ENCODE measurements at places on chromosomes 3 and 15.
A peak's percentile ranks its signal among the peaks of the same experiment; 100 is the strongest.

DNA sequence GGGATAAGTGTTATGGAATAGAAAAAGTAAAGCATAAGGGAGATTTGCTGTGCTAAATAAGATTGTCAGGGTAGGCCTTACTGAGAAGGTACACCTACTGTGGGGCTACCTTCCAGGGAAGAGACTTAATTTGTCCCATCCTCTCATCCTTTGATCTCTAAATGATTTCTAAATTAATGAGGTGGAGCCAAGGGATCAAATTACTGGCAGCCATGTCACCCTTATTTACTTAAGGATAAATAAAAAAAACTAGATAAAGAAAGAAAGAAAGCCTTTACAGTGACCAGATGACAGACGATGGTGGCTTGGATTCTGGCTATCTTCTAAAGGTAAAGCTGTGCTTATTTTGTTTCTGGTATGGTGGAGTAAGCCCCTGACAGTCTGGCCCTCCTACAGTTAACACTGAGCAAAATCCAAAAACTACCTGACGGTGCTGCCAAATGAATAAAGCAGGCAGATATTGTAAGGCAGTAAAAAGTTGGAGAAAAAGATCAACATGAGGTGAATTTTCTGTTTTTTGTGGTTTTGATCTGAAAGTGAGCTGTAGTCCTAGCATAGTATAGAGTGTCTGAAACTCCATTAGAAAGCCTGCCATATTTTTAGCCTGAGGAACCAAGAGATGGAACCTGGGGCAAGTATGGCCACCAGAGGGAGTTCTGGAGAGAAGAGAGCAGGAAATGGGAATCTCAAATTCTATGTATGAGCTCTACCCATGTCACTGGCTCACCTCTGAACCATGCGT, 285.1 kb upstream of the MANF start:
- peak; percentile 11 for DNase-seq

DNA sequence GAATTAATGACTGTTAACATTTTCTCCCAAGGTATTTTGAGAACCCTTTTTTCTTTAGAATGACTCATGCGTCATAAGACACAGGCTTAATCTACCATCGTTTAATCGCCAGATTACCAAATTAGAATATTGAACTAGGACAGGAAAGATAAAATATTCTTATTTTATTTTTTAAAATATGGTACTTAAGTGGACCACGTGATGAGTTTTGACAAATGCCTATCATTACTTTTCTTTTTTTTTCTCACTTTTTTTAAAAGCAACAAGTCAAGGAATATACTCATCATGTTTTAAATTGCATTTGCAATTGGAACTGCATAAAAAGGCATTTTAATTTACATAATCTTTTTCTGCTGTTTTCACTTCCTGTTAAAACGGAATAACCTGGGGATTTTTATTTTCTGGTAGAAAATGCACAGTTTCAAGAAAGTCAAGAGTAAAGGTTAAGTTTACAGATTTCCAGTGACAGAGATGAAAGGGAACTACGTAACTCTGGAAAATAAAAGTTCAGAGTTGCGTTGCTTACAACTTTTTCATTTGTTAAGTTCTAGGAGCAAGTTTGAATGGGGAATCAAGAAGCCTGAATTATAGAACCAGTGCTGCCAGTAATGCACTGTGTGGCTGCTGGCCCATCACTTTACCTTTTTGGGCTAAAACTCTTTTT, 23.6 kb downstream of the SIAH2 start:
- no peak for DNase-seq

- peak; percentile 87 for DNase-seq
These were observed 125.0 kb downstream of the ZNF280D start for GRCh38 chr15:56608140-56608778.

- no peak for DNase-seq
These were observed 2.7 kb downstream of the ZIC1 start for GRCh38 chr3:147411815-147412241.

DNA sequence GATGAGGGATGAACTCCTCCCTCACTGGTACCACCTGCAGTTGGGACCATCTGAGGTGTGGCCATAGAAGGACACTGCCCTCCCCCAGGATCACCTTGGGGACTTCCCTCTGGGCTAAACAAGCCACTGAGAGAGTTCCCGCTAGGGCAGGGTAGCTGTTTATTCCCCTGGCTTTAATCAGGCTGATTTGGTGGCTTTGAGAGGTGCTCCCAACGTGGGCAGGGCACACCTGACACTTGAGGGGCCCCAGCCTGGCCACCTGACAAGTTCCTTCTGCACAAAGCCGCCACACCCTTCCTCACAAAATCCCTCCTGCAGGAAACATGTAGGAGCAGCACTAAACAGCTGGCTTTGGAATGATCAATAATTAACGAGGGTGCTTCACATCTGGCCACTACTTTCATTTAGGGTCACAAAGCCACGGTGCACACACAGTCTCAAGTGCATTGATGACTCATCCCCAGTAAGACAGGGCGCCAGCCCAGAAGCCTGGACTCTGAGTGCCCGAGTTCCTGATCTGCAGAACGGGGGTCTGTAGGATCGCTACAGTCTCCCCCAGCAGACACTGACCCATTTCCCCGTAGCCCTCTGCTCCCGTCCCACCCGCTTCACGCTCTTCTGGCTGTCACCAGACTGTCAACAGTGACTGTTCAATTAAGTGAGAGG, 75.1 kb downstream of the ATP10A start:
- no peak for DNase-seq

DNA sequence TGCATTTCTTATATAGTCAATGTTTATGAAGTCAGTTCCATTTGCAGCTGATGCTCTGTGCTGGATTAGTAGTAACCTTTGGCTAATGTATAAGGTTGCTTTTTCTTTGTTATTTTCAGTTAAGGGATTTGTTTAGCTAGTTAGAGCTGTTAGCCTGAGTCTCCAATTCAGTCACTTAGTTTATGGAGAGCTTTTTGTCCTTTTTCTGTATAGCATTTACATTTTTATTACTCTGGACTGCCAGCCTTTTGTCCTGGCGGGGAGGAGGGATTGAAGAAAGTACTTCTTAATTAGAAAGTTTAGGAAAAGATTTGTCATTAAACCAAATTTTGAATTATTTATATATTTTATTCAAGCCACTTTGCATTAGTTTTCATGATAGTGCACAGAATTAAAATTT, 52.0 kb downstream of the DNAJC13 start:
- DNase-seq, result no peak

DNA sequence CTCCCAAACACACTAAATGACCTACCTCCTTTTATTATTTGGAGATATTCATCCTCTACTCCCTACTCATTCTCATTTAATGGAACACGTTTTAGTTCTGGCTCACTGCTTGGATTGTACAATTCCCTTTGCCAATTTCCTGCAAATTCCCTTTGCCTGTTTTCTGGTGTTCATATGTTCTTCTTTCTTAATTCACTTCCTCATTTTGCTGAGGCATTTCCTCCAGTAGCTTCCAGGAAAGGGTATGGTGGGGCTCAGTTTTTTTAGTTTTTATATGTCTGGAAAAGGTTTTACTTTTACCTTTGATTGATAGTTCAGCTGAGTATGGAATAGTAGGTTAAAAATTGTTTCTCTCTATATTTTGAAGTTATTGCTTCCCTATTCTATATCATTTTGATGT, 143.6 kb upstream of the GOLIM4 start:
- DNase-seq, result no peak

DNA sequence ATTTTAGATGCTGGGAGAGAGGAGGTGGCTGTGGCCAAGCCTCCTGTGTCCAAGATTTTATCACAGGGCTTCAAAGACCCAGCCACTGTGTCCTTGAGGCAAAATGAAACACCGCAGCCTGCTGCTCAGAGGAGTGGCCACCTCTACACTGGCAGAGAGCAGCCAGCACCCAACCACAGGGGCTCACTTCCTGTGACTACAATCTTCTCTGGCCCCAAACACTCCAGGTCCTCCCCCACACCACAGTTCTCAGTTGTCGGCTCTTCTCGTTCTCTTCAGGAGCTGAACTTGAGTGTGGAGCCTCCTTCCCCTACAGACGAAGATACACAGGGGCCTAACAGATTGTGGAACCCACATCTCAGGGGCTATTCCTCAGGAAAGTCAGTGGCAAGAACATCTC, 45.6 kb downstream of the CDAN1 start:
- DNase-seq, result no peak

Measured in OCI-LY7 (cell line).